ENCODE measurements at places on chromosomes 2 and 18.

GRCh38 chr2:140186313-140186712 is 1406.1 kb upstream of the NXPH2 start:
- DNase-seq: no peak

DNA sequence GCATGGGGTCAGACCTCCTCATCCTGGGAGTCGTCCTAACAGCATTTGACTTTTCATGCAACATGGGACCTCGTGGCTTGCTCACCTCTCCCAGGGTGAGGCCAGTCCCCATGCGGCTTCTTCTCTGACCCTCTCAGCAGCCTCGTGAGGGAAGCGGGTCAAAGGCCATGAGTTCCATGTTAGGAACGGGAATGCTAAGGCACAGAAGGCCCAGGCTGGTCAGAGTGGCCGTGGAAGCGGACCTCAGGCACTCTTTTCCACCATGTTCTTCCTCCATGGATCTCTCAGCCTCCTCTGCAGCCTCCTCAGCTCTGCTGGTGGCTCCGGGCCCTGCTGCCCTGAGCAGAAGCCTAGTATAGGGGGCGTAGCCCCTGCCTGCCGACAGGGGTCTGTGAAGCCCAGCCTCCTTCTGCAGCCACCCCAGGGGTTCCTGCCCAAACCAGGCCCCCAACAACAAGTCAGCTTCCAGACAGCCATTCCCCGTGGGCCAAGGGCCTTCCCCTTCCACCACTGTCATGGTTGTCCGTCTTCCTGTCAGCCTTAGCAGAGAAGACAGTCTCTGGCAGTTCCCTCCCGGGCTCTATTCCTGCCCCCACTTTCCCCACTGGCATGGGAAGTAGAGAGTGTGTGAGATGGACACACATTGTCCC is 60.0 kb upstream of the OTOF start:
- DNase-seq: no peak

- no peak for DNase-seq
Observed at GRCh38 chr2:101809698-101810097, 112.2 kb downstream of the MAP4K4 start.

DNA sequence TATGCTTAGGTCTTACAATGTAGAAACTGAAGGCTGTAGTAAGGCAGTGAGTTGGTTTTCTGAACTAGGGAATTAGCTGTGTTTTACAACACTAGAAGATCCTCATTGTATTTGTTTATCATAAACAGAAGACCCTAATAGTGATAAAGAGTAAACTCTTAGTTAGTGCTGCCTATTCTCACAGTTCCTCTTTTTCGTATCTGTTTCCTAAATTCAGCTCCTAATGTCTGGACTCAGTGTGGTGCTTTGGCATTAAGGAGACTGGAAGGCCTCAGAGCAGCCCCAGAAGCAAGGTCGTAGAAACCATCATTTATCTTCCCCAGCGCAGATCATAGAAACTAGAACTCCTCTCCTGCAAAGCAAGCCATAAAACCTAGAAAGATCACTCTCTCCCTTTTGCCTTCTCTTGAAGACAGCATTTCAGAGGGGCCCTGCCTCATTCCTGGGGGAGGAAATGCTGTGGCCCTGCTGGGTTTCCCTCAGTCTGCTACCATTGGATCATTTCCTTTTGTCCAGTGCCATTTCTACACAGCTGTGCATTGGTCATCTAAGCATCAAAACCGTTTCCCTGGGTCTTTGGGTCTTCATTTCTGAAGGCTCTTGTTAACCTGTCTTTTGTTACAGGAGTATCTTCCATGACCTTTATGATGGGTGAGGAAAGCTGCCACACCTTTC is 4.7 kb downstream of the ACP1 start:
- DNase-seq: no peak

DNA sequence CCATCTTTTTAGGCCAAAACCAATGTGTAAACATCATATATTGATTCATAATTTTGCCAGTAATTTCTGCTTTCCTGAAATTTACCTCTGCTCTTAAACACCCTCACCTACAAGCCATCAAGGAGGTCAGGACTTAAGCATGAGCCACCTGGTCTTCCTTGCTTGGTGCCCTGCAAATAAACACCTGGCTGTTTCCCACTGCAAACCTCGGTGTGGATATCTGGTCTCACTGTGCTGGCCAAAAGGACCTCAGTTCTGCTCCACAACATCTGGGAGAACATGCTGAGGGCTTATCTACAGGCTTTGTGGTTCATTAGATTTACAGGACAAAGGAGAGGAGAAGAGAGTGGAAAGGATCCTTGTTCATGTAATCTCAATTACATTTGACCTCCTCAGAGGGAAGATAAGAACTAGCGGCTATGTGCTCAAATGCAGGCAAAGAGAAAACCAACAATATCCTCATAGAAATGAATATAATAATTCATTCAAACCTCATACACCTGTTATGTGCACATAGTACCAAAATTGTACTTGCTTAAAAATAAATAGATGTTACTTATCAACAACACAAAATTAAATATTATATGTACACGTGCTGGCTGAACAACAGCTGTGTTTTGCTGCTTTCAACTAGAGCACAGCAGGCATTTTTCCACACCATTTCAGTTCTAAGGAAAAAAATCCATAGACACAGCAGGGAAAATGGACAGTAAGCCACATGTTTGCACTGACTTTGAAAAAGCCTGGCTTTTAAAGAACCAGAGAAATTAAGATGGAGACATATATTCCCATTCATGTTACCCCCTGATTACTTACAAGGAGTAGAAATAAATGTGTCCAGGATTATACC is 465.1 kb downstream of the LPIN1 start:
- no peak for DNase-seq

- DNase-seq: no peak
Observed at GRCh38 chr2:173307293-173307692, 47.4 kb upstream of the CDCA7 start.

DNA sequence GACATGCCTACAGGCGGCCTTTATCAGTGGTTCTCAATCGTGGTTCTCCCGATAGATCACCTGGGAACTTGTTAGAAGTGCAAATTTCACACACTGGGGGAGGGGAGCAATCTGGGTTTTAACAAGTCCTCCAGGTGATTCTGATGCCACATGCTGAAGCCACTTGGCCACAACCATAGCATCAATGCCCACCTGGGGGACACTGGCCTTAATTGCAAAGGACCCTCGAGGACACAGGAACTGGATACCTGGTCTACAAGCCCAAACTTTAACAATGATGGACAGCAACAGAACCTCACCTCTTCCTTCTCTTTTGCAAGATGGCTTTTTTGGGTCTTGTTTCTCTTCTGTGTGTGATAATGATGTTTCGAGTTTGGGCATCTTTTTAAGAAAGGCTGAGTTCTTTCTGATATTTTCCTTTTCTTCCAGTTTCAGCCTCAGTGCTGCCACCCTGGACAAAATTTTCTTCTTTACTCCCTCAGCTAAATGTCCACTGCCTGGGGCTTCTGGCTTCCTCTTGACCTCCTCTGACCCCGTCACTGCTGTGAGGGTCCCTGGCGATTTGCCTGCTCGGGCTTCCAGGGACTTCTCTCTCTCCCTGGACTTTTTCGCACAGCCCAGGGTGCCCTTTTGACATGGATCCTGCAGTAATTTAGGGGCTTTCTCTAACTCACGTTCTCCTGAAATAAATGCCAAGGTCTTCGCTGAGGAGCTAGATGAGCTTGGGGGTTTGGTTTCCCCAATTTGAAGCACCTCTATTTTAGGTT is 94.2 kb downstream of the ALPK2 start:
- no peak for DNase-seq

- DNase-seq: no peak
Observed at GRCh38 chr18:62982600-62983251, 267.4 kb downstream of the PHLPP1 start.

DNA sequence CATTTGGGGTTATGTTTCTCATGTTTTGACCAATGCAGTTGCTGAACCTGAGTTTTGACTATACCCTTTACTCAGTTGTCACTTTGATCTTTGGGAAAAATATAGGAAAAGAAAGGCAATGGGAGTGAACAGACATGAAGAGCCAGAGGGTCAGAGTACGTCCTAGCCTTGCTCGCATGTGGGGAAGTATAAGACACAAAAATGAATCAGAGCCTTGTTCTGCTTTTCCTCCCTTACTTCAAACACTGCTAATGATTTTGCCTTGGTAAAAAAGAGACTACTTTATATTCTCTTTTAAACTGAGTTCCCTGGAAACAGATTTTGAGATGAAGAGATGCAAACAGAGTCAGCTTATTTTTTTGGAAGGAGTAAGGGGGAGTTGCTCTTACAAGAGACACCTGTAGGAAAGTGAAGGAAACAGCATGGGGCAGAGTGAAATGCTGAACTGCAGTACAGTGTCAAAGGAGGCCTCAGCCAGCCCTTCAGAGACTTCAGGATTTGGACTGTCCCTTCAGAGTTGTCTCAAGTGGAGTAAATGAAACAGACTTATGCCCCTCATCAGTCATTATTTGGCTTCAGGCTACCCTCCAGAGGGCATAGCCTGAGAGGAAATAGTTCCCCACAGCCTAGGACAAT is 11.1 kb upstream of the FAP start:
- no peak for DNase-seq

DNA sequence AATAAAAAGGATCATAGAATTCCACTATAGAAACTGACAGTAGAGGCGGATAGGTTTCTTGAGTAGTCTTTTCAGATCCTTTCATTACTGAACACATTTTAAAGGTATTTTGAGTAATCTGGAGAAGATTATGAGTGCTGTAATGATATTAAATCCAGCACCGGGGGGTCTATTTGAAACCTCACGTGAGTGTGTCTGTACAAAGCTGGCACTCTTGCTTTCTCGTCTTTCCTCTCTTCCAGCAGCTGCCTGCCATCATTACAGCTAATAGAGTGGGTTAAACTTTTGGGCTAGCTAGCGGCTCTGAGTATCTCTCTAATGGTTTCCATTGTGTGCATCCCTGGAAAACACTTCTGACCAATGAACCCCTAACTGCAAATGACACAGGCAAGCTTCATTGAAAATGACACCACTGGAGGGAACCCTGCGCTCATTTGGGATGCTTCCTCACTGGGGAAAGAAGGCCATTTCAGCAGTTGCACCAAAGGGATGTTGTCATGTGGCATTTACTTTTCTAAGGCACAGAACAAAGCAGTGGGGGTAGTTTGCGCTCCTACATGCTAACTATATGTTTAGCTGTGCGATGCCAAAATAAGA is 101.0 kb downstream of the HRH4 start:
- no peak for DNase-seq

- DNase-seq: no peak
Observed at GRCh38 chr18:413233-413632, 87.3 kb downstream of the COLEC12 start.

GRCh38 chr18:709771-710170 is 2.7 kb downstream of the ENOSF1 start:
- no peak for DNase-seq

DNA sequence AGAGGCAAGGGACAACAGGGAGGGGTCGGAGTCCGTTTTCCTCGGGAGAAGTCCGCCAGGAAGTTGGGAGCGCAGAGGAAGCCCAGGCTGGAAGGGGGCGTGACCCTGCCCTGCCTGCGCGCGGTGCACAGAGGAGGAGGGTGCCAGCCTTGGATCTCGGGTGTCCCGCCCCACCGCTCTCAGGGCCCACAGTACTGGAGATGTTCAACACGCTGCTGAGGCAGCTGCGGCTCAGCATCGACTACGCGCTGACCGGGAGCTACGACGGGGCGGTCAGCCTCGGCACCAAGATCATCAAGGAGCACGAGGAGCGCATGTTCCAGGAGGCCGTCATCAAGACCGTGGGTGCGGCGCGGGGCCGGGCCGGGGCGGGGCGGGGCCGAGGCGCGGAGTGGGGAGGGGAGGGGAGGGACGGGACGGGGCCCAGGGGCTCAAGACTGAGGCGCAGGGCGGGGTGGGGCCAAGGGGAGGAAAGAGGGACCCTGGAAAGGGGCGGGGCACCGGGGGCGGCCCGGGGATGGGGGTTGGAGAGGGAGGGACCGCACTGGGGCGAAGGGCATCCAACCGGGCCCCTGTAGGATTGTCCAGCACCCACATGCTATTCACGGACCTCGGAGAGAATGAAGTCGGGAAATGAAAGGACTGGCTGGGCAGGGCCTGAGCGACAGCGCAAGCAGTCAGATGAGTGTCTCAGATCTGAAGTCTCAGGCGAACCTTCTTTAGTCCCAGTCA is 36.6 kb downstream of the POMC start:
- no peak for DNase-seq

GRCh38 chr2:32611366-32611765 is 16.5 kb upstream of the TTC27 start:
- no peak for DNase-seq

DNA sequence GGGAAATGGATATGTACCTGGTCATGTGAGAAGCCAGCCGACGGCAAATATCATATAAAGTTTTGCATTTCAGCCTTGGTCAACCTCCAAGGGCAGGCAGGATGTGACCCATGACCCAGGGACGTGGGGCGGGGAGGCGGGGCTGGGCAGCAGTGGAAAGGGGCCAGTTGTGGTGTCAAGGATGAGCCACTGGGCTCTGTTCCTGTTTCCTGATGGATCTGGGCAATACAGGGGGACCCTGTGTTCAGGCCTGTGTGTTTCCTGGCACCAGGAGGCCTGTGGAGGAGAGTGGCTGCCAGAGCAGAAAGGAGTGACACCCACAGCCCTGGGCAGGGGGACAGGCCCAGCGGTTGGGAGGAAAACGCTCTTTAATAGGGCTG is 106.9 kb downstream of the GATA6 start:
- DNase-seq: no peak
